Mesendoderm (in vitro differentiated cells): ENCODE measurements at places on chromosomes 5 and 9.
A peak's percentile ranks its signal among the peaks of the same experiment; 100 is the strongest.

GRCh38 chr9:113221003-113221799, at the start of the genes FKBP15 and SLC31A1:
FKBP15 (minus strand) TSS chr9:113221277; CDS start chr9:113221243, 34 bp downstream.
SLC31A1 (plus strand) TSS chr9:113221544; CDS start chr9:113256149, 34,605 bp downstream.
- H3K27me3 ChIP-seq, result no peaks in the 10 kb centered on the region
- no peaks in the 10 kb centered on the region for H3K36me3 ChIP-seq
- H3K4me1 ChIP-seq, result peaks cover 6% of the 10 kb centered on the region
- DNase-seq, result peak; percentile 99
- peak within 1 kb of the TSS; percentile 27 for H3K27ac ChIP-seq

DNA sequence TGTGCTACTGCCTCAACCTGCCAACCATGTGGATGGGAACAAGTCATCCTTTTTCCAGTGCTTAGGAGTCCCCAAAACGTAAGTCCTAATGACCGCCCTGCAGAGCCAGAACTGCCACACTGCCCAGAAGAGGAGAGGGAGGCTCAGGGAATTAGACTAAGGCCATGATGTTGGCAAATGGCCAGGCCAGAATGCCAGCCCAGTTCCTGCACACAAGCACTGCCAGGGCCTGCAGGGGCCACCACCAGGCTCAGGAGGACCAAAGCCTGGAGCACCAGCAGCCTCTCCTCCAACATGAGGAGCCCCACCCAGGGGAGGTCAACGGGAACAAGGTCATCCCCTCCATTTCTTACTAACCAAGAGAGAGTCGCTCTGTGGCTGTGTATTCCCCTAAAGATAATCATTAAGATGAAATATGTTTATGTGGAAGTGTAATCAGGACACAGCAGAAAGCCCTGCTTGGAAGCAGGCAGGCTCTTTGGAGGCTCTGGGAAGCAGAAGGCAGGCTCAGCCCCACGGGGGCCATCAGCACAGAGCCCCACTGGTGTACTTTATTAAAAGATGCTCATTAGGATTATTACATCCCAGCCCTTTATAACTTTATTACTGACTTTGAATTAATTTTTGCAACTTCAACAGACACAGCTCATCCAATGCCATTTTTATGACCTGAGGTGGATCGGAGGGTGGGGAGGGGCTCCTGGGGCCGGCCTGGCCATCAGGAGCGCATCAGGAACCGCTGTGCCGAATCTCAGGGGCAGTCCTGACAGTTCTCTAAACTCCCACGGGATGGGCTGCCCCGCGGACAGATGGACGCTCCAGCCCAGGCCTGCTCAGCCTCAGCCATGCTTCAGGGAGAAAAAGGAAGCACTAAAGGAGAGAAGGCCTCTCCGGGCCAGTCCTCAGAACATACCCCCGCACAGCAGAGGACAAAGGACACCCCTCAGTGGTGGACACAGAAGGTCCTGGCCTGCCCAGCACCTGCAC, 127.0 kb downstream of the ADAMTS2 start:
- no peak overlapping the region for H3K4me3 ChIP-seq
- H3K36me3 ChIP-seq, result no peaks in the 10 kb centered on the region
- H3K4me1 ChIP-seq, result no peaks in the 10 kb centered on the region
- DNase-seq, result no peak

DNA sequence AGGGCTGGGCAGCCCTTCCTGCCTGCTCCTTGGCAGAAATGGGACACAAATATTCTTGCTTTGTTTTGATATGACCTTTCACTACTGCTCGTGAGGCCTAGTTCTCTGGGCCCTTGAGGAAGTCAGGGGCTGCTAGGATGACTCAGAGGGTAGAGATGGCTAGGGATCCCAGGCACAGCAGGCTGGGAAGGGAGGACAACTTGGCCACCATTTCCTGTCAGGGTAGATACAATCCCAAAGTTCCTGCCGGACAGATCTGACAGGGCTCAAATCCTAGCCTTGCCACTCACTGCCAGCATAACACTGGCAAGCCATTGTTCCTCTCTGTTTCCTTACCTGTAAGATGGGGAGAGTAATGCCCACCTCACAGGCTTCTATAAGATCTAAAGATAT, 31.7 kb upstream of the MEIKIN start:
- no peaks in the 10 kb centered on the region for H3K36me3 ChIP-seq
- no peak for DNase-seq
- H3K4me3 ChIP-seq, result no peak overlapping the region
- H3K27ac ChIP-seq, result no peak overlapping the region

- no peak overlapping the region for H3K27ac ChIP-seq
- H3K27me3 ChIP-seq, result no peaks in the 10 kb centered on the region
- DNase-seq, result peak; percentile 73
- H3K36me3 ChIP-seq, result no peaks in the 10 kb centered on the region
- no peaks in the 10 kb centered on the region for H3K4me1 ChIP-seq
Measured at GRCh38 chr5:157303667-157304327, 37.9 kb downstream of the CYFIP2 start.

- H3K27me3 ChIP-seq, result no peaks in the 10 kb centered on the region
- peaks cover 10% of the 10 kb centered on the region for H3K4me1 ChIP-seq
- no peaks in the 10 kb centered on the region for H3K36me3 ChIP-seq
- DNase-seq, result peak; percentile 85
- no peak overlapping the region for H3K4me3 ChIP-seq
Measured at GRCh38 chr5:147567917-147568598, 58.2 kb upstream of the DPYSL3 start.

DNA sequence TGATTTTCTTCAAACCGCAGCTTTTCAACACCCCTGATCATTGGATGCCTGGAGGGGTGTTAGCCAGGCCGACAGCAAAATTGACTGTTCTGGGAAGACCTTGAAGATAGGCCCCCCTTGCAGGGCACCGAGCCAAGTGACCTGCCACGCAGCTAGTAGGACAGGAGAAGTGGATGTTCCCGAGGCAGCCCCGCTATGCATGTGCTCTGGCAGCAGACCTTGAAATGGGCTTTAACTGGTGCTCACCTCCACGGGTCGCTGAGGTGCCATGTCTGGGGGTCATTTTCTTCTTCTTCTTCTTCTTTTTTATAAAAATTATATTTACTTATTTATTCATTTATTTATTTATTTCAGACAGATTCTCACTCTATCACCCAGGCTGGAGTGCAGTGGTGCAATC, 12.6 kb downstream of the FGF18 start:
- H3K36me3 ChIP-seq, result no peaks in the 10 kb centered on the region
- H3K4me1 ChIP-seq, result no peaks in the 10 kb centered on the region
- no peak overlapping the region for H3K4me3 ChIP-seq
- DNase-seq, result no peak

GRCh38 chr9:99807276-99807852, 14.3 kb upstream of the NR4A3 start:
- peaks cover 11% of the 10 kb centered on the region for H3K4me1 ChIP-seq
- H3K4me3 ChIP-seq, result no peak overlapping the region
- peak; percentile 76 for DNase-seq
- no peaks in the 10 kb centered on the region for H3K36me3 ChIP-seq
- no peak overlapping the region for H3K27ac ChIP-seq
- no peaks in the 10 kb centered on the region for H3K27me3 ChIP-seq

GRCh38 chr5:134489227-134489944, 36.1 kb upstream of the JADE2 start:
- H3K4me3 ChIP-seq, result no peak overlapping the region
- H3K36me3 ChIP-seq, result no peaks in the 10 kb centered on the region
- H3K4me1 ChIP-seq, result peaks cover 10% of the 10 kb centered on the region
- no peak for DNase-seq
- no peak overlapping the region for H3K27ac ChIP-seq
- H3K27me3 ChIP-seq, result no peaks in the 10 kb centered on the region

- H3K36me3 ChIP-seq, result peaks cover 4% of the 10 kb centered on the region
- no peak overlapping the region for H3K27ac ChIP-seq
- no peak for DNase-seq
- no peak overlapping the region for H3K4me3 ChIP-seq
- peaks cover 1% of the 10 kb centered on the region for H3K4me1 ChIP-seq
- H3K27me3 ChIP-seq, result no peaks in the 10 kb centered on the region
Measured at GRCh38 chr9:121778252-121779225, 127.1 kb downstream of the DAB2IP start.

GRCh38 chr5:153746440-153746839, 256.0 kb downstream of the GRIA1 start:
- no peak overlapping the region for H3K4me3 ChIP-seq
- no peaks in the 10 kb centered on the region for H3K36me3 ChIP-seq
- no peaks in the 10 kb centered on the region for H3K4me1 ChIP-seq

DNA sequence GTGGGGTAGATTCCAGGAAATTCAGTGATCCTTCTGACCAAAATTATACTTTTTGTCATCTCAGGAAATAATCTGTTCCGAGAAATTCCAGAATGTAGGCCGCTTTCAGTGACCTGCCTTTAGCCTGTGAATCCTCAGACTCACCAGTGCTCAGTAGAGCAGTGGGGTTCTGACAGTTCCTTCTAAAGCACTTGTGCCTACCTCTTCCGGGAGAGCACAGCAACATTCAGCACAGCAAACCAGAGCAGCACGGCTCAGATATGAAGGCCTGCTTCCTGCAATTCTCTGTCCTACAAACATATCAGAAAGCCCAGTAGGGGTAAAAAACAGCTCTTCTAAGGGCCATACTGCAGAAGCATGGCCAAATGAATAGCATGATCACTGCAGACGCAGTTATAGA, 15.0 kb downstream of the FANCC start:
- no peaks in the 10 kb centered on the region for H3K4me1 ChIP-seq
- no peak overlapping the region for H3K4me3 ChIP-seq
- no peaks in the 10 kb centered on the region for H3K27me3 ChIP-seq
- DNase-seq, result no peak

GRCh38 chr5:93608855-93609254, 25.8 kb downstream of the NR2F1 start:
- no peak overlapping the region for H3K27ac ChIP-seq
- no peaks in the 10 kb centered on the region for H3K4me1 ChIP-seq
- H3K4me3 ChIP-seq, result no peak overlapping the region
- no peak for DNase-seq
- no peaks in the 10 kb centered on the region for H3K36me3 ChIP-seq
- H3K27me3 ChIP-seq, result peaks cover 61% of the 10 kb centered on the region

- H3K27ac ChIP-seq, result no peak overlapping the region
- DNase-seq, result no peak
- no peak overlapping the region for H3K4me3 ChIP-seq
Measured at GRCh38 chr9:131960311-131960710, 119.4 kb downstream of the MED27 start.
